MCF 10A (cell line): ENCODE measurements at places on chromosomes 5 and 9.

- no peak for DNase-seq
Observed at GRCh38 chr5:32496104-32496503, 51.6 kb upstream of the ZFR start.

GRCh38 chr9:85067792-85068191 lies 398.3 kb downstream of the NTRK2 start:
- no peak for DNase-seq

DNA sequence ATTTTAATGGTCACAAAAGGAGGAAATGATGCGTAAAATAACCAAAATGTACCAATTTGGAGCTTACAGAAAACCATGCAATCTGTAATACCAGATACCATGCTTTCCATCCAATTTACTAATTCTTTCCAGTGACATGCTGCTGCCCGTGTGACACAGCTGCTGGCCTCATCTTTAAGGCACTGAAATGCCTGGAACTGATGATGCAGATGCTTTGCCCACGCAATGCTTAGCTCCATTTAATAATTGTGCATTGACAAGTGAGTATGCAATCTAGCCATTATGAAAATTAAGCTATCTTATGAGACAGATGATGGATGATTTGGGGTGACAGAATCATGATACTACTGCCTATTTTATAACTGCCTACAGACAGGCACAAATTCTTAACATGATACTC lies 169.2 kb upstream of the CTNND2 start:
- no peak for DNase-seq

- DNase-seq, result no peak
Observed at GRCh38 chr9:128114326-128115186, 13.0 kb downstream of the PTGES2 start.

DNA sequence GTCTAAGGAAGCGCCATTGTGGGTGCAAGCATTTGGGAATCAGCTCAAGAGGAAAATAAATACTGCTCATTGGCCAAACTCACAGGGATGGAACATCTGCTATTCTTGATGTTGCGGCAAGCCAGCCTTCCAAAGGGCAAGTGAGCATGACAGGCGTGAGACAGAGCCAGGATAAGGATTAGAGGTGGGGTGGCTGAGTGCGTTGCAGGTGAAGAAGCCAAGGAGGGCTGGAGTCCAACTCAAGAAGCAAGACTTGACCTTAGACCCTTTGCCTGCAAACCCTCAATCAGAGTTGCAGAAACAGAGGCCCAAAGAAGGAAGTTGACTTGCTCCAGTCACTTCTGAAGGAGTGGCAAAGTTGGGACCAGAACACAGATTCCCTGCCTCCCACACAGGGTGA lies 79.4 kb downstream of the WWC1 start:
- DNase-seq, result no peak

- DNase-seq, result no peak
Observed at GRCh38 chr5:169347786-169348185, 46.8 kb upstream of the SLIT3 start.

GRCh38 chr9:114500697-114501292 lies 4.5 kb downstream of the WHRN start:
- DNase-seq, result no peak
